ENCODE measurements at places on chromosomes 4 and X.

DNA sequence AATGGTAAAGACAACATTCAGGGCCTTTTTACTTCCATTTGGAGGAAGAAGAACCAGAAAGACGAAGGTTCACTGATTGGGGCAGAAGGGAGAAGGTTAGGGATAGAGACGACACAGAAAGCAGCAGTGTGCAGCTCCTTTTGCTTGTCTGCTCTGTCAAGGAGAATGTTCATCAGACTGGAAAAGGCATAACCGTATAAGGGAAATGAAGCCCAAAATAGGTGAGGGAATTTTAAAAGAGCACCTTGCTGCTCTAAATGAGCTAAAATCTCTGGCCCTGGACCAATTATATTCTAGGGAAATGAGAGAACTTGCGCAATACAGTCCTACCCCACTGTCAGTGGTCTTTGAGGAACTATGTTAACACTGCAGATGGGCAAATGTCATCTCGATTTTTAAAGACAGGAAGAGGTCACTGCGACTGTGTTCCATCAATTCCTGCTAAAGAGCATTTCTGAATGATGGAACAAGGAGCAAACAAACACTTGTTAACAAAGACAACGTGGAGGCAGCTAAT, 909.8 kb upstream of the FTHL17 start:
- DNase-seq, result no peak

DNA sequence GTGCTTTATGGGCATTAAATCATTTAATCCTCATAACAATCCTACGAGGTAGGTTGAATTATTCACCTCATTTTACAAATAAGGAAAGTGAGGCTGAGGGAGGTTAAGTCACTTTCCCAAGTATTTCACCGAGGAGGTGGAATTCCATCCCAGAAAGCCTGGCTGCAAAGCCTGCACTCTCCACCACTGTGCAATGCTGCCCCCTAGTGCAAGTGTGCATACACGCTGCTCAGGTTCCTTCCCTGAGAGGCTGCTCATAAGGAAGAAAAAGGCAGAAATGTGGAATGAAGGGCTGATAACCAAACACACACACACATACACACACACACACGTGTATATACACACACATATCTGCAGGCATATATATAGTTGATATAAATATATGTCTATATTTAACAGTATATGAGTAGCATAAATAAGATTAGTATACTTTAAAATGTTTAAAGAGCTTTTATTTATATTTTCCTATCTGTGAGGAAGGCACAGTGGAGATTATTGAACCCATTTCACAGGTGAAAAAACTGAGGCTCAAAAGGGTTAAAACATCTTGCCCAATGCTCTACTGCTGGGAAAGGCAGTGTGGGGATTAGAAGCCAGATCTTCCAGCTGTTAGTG, 714.5 kb upstream of the TENM3 start:
- DNase-seq, result no peak

- no peak for DNase-seq
Observed at GRCh38 chr4:138510053-138510452, 267.9 kb upstream of the SLC7A11 start.

DNA sequence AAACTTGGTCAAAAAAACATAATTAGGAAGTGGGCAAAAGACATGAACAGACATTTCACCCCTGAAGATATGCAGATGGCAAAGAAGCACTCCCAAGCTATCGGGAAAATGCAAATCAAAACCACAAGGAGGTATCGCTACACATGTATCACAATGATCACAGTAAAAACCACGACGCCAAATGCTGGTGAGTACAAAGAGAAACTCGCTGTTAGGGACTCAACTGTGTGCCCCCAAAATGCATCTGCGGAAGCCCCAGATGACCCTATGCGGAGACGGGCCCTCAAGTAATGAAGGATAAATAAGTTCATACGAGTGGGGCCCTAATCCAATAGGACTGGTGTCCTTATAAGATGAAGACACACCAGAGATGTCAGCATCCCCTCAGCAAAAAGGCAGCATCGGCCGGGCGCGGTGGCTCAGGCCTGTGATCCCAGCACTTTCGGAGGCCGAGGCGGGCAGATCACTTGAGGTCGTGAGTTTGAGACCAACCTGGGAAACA, 10.2 kb downstream of the GAK start:
- peak; percentile 36 for DNase-seq

GRCh38 chr4:141645611-141646340, 9.4 kb downstream of the IL15 start:
- DNase-seq, result no peak

DNA sequence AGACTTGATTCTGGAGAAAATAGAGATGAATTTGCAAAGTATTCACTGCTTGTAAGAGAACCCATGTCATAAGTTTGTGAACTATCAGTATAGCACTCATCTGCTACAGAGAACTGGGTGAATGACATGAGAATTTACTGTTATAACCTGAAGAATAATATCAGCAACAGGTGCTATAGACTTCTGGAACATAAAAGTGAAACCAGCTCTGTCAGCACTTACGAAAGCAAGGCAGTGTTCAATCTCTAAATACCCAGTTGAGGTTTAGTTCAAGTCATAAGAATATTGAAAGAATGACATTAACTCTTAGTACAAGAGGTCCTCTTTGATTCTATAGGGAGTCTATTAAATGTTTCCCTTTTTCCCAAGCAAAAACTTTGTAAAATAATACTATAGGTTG, 232.9 kb upstream of the ANKRD50 start:
- DNase-seq, result no peak

- no peak for DNase-seq
Observed at GRCh38 chr4:25795566-25796454, 67.0 kb downstream of the SEL1L3 start.

DNA sequence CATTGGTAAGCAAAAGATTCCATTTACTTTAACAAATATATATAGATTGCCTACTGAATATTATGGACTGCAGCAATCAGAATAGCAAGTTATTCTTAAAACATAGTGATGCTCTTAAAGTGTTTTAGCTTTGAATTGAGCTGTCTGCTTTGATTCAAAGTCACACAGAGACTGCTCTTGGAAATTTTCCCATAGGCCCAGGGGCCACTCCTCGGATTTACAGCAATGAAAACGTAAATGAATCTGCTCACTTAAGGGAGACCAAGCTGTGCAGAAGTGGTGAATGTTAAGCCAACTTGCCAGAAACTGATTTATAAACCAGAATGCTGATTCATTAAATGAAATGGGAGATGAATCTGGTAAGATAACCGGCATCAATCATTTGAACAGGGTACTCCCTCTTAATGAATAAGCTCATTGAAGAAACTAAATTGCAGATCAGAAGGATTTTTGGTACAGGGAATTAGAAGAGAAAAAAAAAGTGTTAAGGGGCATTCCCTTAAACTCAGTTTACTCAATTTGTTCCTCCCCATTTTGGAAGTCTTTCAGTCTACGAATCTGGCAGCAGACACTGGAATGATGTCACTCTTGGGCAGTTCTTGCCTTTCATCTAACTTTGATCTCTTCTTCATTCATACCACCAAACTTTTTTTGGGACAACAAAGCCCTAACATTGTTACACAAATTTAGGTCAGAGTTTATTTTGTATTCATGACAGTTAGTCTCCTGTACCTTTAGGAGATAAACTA, 363.3 kb upstream of the MAGEB2 start:
- DNase-seq, result no peak

DNA sequence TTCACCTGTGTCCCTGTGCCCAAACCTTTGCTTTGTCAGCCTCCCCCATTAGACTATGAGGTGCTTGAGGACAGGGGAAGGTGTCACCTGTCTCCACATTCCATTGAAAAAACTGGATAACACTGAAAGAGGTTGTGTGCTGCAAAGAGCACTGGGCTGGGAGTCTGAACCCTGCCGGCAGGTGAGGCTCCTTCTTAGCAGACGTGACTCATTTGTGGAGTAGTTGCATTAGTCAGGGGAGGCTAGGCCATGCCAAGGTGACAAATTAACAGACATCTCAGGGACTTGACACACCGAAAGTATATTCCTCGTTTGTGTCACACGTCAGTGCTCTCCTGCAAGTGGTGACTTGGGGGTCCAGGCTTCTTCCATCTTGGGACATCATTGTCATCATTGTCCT, 95.9 kb upstream of the STX18 start:
- peak; percentile 26 for DNase-seq

GRCh38 chrX:37871626-37872302, 24.4 kb upstream of the DYNLT3 start:
- no peak for DNase-seq

DNA sequence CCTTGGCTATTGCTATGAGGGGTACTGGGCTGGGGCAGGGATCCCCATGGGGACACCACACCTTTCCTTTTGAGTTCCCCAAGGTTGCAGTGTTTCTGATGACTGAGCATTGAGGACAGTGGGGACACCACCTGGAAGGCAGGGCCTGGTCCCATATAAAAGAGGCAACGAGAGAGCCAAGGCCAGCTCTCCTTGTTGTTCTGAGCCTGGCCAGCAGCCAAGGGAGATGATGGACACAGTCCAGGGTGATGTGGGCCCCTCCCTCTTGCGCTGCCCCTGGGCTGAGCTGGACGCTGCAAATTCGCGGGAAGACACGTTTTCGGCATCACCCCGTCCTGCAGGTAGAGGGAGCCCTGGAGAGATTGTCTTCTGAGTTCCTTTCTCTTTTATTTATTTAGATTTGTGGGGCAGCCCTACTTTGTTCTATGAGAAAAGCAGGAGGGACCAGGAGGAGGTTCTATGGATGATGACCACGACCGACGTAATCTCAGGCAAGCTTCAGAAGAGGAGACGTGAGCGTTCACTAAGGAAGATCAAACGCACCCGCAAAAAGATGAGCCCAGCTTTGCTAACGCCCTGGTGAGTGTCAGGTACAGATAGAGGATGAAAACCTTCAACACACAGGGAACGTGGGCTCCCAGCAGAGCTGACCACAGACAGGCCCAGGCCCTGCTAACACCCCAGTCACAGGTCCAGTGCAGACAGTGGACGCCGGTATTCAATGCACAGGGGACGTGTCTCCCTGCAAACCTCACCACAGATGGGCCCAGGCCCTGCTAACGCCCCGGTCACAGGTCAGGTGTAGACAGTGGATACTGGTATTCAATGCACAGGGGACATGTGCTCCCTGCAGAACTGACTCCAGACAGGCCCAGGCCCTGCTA, 97.4 kb downstream of the SHOX start:
- DNase-seq, result no peak

DNA sequence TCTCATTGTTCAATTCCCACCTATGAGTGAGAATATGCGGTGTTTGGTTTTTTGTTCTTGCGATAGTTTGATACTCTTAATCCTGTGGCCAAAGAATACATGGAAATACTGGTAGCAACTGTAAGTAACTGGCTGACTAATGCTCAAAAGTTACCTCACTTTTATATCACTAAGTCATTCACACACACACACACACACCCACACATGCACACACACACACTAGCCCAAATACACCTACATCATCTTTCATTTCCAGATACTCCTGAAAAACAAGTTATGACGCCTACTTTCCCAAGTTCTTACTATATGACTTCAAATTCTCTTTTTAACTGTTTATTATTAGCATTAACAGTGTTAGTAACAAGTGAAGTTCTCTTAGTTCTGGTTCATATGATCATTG, 101.3 kb downstream of the DCHS2 start:
- DNase-seq, result no peak

GRCh38 chr4:185017964-185018772, at the start of gene HELT:
TSS of gene HELT (plus strand) at chr4:185018490. CDS start at chr4:185018929, 439 bp downstream.
- DNase-seq, result no peak

- DNase-seq, result no peak
Observed at GRCh38 chr4:149830823-149831222, 15.2 kb upstream of the IQCM start.

- no peak for DNase-seq
Observed at GRCh38 chr4:110020646-110021443, 108.2 kb downstream of the EGF start.

GRCh38 chrX:139881572-139881971, 51.3 kb downstream of the ATP11C start:
- no peak for DNase-seq

DNA sequence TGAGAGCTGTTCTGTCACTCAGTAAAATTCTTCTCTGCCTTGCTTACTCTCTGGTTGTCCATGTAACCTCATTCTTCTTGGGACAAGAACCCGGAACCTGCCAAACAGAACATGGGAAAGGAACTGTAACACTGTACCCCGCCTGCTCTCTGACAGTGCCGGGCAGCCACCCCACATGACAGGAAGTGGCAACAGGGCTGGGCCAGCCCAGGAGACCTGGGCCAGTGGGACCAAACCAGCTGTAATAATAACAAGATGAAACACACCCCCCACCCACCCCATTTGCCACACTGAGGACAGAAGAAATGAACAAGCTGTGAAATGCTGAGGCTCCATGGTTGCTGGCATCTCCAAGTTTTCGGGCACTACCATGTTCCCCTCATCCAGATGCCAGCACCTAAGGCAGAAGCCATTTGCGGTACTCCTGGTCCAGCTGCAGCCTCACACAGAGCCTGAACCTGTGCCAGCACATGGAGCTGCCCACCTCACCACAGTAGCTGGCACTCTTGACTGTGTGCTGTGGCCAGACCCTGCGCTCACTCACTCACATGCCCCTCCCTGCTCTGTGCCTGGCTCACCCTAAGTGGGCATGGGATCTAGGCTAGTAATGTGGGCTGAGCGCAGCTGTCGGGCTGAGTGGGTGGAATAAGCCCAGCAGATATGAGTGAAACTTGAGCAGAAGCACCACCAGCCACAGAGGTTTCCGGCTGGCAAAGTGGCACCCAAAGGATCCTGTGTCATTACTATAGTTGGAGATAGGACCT, 126.2 kb upstream of the UGT8 start:
- DNase-seq, result no peak

- no peak for DNase-seq
Observed at GRCh38 chr4:2767705-2768074, 11.6 kb upstream of the TNIP2 start.

GRCh38 chr4:8837181-8837841, 34.3 kb downstream of the HMX1 start:
- peak; percentile 60 for DNase-seq

DNA sequence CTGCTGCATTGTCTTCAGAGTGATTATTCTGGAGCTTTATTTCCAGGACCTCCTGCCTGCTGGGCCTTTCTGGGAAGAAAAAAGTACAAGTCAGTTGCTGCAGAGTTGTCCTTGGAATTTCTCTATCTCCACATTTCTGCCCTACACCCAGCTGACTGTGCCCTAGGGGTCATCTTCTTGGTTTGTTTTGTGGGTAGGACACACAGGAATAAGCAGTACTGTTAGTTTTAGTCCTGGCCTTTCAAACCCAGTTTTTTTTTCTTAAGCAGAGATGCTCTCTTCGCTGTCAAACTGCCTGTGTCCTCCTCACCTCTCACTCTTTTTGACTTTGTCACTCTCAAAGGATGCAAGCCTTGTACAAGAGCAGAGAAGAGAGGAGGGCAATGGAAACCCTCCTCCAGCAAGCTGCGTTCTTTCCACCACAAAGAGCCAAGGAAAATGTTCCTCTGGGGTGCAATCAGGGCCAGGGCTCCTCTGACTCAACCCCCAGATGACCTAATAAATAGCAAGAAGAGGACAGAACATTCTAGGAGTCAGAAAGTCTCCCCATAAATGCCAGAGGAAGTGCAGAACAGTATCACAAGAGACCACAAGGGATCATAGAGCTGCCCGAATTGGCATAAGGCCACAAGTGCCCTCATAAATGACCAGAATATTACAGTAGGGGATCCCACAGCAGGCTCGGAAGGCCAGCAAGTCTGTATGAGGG, 186.2 kb downstream of the RCHY1 start:
- DNase-seq, result no peak

GRCh38 chr4:169199184-169199583, 71.6 kb downstream of the SH3RF1 start:
- no peak for DNase-seq

Data from cardiac septum (tissue), 1 donor.